Epithelial cell of alveolus of lung (primary cell): ENCODE measurements at places on chromosomes 1 and 21. TPM values are rescaled to one million over a fixed set of nuclear protein-coding genes. Genes with fewer than 3 reads are reported as not detected.

SMAP2 gene
- total RNA-seq: 21.3 and 22.0 TPM in 2 replicates

HSF2BP gene
- total RNA-seq: 0.48 and 1.0 TPM in 2 replicates

SLC44A5 gene
- total RNA-seq: 0.08 and 0.52 TPM in 2 replicates

TMOD4 gene
- total RNA-seq: not detected in 2 replicates

RCAN1 gene
- 19.0 and 34.0 TPM in 2 replicates for total RNA-seq

RTCA gene
- 23.7 and 28.8 TPM in 2 replicates for total RNA-seq

ASAP3 gene
- total RNA-seq: 14.5 and 38.8 TPM in 2 replicates

LRRC71 gene
- total RNA-seq: not detected in 2 replicates

GPR153 gene
- total RNA-seq: 5.4 and 6.6 TPM in 2 replicates

DR1 gene
- total RNA-seq: 31.2 and 39.3 TPM in 2 replicates

ARHGEF16 gene
- 0.08 and 1.2 TPM in 2 replicates for total RNA-seq

WDR4 gene
- 7.8 and 8.6 TPM in 2 replicates for total RNA-seq

KRTAP21-2 gene
- not detected in 2 replicates for total RNA-seq

SRGAP2 gene
- 38.1 and 41.4 TPM in 2 replicates for total RNA-seq

CTSS gene
- 2.2 and 25.2 TPM in 2 replicates for total RNA-seq

WDR64 gene
- not detected in 2 replicates for total RNA-seq

GBP5 gene
- total RNA-seq: not detected in 2 replicates

CRYBG2 gene
- 0.26 TPM in 1 of 2 replicates, not detected in the other for total RNA-seq

SPRR2F gene
- total RNA-seq: not detected in 2 replicates

SIKE1 gene
- total RNA-seq: 32.6 and 41.0 TPM in 2 replicates

EXTL1 gene
- total RNA-seq: 0.52 and 0.56 TPM in 2 replicates

CRNN gene
- total RNA-seq: not detected in 2 replicates

ANGPTL1 gene
- 2.3 and 8.2 TPM in 2 replicates for total RNA-seq

NUF2 gene
- 5.4 and 11.2 TPM in 2 replicates for total RNA-seq

PDC gene
- total RNA-seq: not detected in 2 replicates

APCS gene
- not detected in 2 replicates for total RNA-seq

NHLH1 gene
- total RNA-seq: not detected in 2 replicates

SPATA17 gene
- total RNA-seq: 0.56 and 1.0 TPM in 2 replicates

HES3 gene
- total RNA-seq: not detected in 2 replicates

RIPK4 gene
- 0.16 and 1.0 TPM in 2 replicates for total RNA-seq

TMPRSS2 gene
- total RNA-seq: 0.13 TPM in 1 of 2 replicates, not detected in the other

GOLT1A gene
- 0.26 TPM in 1 of 2 replicates, not detected in the other for total RNA-seq
